Stimulated activated CD8-positive, alpha-beta memory T cell treated with anti-CD3 and anti-CD28 coated beads, Interleukin-15, amount 100 ng/mL, for 24 hours (primary cell): ENCODE measurements at places on chromosomes 7 and 10.

GRCh38 chr10:77989081-77989724, 40.1 kb downstream of the POLR3A start:
- no peak for DNase-seq

- DNase-seq = no peak
Measured at GRCh38 chr7:139589474-139589873, 66.0 kb downstream of the CLEC2L start.

GRCh38 chr10:89302625-89303024, 779 bp downstream of the IFIT2 start:
- no peak for DNase-seq

DNA sequence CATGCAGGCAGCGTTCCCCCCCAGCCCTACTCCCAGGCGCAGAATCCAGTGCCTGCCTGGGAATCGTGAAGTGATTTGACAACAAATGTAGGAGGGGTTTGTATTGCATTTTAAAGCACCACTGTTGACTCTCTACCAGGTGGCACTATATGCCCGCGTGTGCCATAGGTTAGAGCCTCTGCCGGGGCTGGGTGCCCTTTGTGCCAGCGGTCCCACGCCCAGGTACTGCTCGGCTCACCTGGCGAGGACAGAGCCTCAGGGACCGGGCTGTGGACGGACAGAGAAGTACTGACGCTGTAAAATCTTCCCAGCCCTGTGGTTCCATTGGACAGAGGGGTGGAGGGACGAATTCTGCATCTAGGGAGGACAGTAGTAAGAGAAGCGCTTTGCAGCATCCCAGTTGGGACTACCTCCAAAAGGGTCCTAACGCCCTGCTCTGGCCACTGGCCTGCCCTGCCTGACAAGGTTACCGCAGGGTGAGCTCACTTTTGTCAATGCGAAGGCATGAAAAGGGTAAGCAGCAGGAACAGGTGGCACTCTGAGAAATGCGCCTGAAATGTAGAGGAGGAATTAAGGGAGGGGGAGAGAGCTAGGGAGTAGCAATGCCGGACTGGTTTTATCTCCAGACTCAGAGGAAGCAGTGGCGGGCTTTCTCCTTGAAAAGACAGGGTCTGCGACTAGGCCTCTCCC, 788 bp upstream of the CACNA2D1 start:
- DNase-seq = no peak

GRCh38 chr7:26237035-26237807, 35.7 kb downstream of the CBX3 start:
- DNase-seq = no peak

DNA sequence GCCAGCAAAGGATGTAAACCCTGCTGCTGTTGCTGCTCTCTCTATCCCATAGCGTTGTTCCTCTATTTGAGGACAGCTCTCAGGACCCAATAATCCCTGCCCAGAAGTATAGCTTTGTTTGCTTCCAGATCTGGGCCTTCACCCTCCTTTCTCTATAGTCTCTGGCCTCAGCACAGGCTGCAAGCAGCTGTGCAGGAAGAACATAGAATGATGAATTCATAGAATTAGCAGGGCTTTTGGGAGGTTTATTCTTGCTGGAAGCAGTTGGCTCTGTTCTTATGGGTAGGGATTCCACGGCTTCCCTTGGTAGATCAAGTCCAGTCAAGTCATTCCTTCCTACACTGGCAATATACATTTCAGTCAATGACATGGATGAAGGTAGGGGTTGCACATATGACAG, 354.7 kb downstream of the HPSE2 start:
- no peak for DNase-seq

DNA sequence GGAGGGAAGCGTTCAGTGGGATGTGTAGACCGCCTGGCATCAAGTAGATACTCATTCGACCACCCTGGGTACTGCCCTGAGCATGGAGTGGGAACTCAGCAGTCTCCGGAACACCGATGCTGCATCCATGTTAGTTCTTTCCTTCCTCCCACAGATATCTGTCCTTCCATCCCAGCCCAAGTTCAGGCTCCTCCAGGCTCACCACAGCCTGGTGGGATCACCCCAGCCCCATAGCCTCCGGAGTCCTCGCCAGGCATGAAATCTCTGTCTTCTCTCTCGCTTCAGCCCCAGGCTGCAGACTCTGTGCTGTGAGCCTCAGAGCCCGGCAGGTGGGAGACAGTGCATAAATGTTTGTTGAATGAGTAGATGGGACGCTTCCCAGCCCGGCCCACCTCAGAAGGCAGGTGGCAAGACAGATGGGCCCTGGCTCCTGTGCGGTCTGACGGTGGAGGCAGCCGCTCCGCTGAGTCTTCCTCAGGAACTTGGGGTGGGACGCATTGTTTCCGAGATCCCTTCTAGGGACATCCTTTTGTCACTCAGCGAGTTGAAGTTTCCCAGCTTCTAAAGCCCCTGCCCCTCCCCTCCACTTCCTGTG, 42.9 kb downstream of the ELFN1 start:
- no peak for DNase-seq

DNA sequence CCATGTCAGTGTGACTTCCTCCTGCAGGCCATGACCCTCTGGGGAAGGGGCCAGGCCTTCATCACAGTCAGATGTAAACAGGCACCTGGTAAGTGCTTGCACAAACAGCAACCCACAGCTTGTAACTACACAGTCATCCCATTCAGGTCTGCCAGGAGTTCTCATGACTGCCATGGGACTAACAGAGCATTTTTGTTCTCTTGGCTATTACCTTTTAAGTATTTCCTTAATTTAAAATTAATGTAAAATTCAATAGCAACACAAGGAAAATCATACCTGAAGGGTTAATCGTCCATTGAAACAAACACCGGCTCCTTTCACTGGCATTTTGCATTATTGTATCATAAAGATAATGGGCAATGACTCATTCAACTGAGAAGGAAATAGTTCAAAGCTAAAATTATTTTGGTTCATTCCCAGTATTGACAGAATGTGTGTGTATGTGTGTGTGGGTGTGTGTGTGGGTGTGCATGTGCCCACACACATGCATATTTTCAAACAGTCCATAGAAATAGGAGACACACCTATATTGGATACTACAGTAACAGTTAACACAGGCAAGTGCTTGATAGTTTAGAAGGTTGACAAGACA, 307.9 kb downstream of the WDR11 start:
- DNase-seq = no peak

- DNase-seq = no peak
Measured at GRCh38 chr7:110922906-110923305, 168.0 kb upstream of the LRRN3 start.

DNA sequence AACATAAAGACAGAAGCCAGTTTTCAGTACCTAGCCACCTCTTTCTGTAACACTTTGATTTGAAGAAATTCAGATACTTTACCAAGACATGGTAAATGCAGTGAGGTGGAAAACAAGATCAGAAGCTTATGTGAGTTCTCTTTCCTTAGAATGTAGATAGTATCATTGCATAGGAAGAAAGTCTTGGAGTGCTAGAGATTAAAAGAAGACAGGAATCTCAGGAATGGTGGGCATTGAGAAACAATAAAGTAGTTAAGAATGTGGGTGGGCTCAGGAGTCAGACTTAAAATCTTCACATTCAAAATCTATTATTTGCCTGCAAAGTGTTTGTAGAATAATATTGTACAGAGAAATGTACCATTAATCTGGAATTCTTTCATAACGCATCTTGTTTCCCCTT, 58.9 kb downstream of the POLL start:
- DNase-seq = no peak

DNA sequence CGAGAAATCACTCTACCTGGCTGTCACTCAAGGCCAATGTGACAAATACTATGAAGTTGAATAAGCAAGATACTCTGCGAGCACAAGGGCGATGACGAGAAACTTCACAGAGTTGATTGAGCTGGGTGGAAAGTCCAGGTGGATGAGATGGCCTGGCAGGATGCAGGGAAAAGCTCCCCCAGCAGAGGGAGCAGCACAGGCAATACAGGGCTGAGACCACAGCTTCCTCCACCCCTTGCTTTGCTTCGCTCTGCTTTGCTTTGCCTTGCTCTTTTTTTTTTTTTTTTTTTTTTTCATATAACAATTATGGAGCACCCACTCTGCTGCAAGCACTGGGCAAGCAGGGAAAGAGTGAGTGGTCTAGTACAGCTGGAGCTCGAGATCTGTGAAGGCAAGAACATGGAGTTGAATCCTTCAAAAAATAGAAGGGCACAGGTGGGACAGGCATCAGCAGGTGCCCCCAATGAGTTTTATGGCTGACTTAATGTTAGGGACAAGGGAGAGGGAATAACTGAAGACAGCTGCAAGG, 88.3 kb downstream of the CABCOCO1 start:
- peak; percentile 26 for DNase-seq

DNA sequence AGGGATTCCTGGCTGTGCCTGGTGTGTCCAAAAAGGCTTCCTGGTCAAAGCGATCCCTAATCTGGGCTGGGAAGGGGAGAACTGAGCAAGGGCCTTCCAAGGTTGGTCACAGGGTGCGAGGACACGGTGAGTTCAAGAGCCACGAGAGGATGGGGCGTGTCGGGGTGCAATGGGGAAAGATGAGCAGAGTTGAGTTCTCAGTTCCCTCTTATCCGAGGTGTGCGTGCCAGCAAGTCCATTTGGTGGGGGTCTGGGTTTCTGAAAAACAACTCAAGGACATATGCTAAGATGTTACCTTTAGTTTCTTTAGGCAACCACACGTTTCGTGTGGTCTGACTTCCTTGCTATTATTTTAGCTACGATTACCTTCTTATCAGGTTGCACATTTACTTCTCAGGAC, 1.3 kb downstream of the ZNF775 start:
- no peak for DNase-seq

DNA sequence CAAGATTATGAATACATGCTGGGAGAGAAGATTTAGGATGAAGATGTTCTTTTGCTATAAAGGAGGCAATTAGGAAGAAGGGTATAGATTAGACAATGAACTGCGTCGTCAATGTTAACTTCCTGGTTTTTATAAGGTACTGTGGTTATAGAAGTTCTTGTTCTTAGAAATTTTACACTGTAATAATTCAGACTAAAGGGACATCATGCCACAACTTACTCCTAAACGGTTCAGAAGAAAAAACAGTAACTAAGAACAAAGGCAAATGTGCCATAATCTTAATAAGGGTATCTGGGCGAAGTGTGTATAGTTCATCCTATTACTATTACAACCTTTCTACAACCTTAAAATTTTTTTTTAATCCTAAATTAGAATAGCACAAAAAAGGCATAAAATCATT, 31.3 kb upstream of the DDC start:
- no peak for DNase-seq

- DNase-seq = no peak
Measured at GRCh38 chr10:80104066-80104926, 25.8 kb downstream of the TMEM254 start.

GRCh38 chr10:112639298-112639697, 192.3 kb downstream of the VTI1A start:
- no peak for DNase-seq

DNA sequence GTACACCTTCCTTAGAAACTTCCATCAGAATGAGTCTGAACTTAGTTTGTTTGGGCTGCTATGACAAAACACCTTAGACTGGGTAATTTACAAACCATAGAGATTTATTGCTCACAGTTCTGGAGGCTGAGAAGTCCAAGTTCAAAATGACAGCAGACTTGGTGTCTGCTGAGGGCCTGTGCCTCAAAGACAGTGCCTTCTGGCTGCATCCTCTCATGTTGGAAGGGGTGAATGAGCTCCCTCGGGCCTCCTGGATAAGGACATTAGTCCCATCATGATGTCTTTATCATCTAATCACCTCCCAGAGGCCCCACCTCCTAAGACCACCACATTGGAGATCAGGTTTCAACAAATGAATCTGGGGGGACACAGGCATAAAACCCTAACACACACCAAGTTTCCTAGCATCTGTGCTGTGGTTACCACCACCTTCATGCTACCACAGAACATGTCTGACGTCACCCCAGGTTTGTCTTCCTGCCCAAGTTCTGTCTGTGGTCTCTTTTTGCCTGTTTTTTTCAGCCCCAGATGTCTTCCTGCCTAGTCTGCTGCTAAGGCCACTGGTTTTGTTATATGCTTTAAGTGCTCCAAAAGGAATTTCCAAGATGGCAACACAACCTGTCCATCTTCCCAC, 150.9 kb upstream of the COBL start:
- no peak for DNase-seq

DNA sequence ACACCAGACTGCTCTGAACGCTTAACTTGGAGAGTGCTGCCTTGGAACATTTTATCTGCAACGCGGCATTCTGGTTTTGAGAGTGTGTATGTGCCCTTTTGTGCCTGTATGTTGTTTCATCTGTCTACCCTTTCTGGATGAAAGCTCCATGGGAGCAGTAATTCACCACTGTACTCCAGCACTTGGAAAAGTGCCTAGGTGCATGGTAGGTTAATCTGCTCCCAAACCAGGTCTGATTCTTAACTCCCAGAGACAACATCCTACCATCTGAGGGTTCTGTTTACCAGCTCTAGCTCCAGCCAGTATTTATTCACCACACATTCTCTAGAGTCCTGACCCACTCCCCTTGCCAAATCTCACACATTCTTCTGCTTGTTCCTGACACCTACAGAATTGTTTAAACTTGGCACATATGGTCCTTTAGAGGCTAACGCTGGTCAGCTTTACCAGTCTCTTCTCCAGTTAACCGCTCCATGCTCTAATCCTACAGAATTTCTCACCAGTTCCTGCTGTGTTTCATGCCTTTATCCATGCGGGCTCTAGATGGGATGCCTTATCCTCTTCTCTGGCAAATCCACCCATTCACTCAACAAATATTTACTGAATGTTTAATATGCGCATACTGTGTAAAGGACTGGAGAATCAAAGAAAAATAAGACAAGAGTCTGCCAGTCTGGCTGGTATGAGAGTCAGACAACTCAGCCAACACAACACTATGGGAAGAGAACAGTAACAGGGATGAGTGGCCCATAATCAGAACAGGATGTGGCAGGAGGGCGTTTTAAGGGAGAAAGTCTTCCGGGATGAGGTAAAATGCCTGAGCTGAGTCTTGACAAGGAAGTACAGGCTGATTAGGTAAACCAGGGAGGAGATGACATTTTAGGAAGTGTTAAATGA, 46.3 kb downstream of the MTPN start:
- no peak for DNase-seq

DNA sequence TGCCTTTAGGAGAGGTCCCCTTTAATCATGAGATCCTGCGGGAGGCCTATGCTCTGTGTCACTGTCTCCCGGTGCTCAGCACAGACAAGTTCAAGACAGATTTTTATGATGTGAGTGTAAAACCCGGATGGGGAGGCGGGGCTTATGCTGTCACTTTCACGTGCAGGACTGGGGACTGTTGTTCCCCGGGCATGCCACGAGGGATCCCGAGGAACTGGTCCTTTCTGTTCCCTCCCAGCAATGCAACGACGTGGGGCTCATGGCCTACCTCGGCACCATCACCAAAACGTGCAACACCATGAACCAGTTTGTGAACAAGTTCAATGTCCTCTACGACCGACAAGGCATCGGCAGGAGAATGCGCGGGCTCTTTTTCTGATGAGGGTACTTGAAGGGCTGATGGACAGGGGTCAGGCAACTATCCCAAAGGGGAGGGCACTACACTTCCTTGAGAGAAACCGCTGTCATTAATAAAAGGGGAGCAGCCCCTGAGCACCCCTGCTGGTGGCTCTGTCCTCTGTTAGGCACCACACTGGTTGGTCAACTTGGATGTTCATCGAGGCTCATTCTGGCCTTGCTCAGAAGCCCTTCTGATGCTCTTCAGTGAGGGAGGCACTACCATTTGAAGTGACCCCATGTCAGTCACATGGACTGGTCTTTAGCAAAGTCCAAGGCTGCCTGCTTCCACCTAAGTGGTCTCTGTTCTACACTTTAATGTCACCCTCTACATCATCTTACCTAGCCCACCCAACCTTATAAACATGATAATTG, 2.8 kb downstream of the COPS6 start:
- no peak for DNase-seq

GRCh38 chr7:25216837-25217236, 11.4 kb downstream of the NPVF start:
- no peak for DNase-seq

GRCh38 chr7:35025369-35025870, 11.9 kb downstream of the DPY19L1 start:
- DNase-seq = no peak
